Keratinocyte (primary cell): ENCODE measurements at places on chromosomes 12 and 14.

DNA sequence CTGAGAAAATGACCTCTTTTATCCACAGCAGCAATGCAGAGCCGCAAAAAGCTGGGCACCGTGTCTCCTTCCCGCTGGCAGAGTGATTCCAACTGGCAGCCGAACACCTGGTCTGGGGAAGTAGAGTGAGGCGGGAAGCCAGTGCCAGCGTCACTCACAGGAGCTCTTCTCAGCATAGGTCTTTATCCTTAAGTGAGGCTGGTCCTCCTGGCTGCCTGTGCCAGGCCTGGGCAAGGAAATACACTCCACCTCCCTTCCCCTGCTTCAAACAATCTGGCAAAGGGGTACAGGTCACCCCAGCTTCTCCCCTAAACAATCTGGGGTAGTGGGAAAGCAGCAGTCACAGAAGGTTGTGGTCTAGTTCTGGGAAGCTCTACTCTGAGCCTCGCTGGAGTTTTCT, 4.8 kb downstream of the ARHGAP9 start:
- DNase-seq, result no peak

DNA sequence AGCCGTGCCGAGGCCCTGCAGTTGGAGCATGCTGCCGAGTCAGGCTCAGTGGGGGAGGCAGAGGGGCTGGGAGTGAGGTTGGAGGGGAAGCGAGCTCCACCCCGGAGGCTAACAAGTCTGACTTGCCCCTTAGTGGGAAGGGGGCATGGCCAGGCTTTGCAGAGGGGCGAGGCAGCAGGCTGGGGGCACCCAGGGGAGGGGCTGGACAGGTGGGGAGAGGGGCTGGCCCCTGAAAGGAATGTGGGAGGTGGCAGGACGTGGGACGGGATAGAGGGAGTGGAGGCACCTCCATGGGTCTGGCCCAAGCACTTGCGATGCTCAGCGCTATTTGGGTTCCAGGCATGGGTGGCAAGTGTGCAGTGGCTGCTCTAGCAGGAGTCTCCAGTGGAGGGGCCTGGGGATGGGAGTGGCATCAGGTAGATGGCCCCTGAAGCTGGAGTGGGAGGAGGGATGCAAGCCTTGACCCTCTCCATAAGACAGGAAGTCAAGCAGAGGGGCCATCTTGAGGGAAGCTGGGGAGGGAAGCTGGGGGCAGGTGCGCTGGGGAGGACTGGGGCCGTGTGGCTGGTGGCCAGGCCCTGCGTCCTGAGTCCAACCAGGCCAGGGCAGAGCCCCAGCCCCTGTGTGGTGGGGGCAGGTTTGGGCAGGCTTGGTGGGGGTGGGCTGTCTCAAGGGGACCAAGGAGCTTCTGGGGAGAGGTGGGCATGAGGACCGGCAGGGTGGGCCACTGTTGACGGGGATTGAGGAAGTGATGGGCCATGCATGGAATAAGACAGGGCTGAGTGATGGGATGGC, 2.6 kb downstream of the TRMT61A start:
- DNase-seq, result no peak

GRCh38 chr12:127621366-127621765, 645.6 kb upstream of the TMEM132C start:
- no peak for DNase-seq

DNA sequence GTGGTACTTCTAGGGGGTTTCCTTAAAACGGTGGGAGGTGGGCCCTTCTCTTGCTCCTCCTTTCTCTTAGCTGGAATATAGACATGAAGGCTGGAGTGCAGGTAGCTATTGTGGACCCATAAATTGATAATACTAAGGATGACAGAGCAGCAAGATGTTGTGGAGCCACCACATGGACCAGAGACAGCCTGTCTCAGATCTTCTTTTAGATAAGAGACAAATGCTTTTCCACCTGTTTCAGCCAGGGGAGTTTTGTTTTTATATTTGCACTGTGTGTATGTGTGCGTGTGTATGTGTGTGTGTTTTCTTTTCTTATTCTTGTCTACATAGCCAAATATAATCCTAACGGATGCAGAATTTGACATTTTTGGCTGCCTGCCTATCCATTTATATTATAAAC, 62.9 kb upstream of the HIF1A start:
- DNase-seq, result no peak

DNA sequence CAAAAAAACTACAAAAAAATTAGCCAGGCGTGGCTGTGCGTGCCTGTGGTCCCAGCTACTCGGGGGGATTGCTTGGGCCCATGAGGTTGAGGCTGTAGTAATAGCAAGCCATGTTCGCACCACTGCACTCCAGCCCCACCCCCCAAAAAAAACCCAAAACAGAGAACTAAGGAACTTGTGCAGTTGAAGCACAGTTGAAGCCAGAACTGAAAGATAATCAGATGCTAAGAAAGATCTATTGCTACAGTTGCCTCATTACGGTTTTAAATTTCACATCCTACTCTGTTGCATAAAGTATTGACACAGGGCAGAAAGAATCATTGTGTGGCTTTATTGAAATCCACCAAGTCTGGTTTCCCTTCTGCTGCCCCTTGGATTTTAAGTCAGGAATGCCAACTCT, 3.8 kb downstream of the CS start:
- no peak for DNase-seq
